ENCODE measurements at places on chromosomes 4 and X. TPM values are rescaled to one million over a fixed set of nuclear protein-coding genes. Genes with fewer than 3 reads are reported as not detected.

- DNase-seq = no peak
Observed at GRCh38 chr4:92735025-92735665, 431.4 kb downstream of the GRID2 start.

GRCh38 chr4:14915018-14915417, 87.3 kb upstream of the CPEB2 start:
- no peak for DNase-seq

IL3RA gene
- total RNA-seq = 5.7 TPM

CYLC1 gene
- not detected for total RNA-seq

DNA sequence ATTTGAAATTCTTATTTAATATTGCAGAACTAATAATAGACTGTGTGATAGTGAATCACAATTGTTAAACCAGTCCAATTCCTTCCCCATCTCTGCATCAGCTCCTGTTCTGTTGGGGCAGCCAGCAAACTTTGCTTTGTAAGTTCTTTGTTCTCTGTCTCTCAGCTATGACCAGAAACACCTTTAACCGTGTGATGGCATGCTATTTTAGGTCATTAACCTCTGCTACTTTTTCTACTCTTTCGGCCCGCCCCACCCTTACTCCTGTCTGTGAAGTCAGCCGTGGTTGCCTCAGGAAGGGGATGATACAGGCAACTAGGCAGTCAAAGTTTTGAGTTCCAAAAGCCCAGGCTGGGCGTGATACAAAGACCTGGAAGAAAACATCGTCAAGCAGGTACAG, 51.3 kb upstream of the EGFL6 start:
- no peak for DNase-seq

GRCh38 chrX:38675856-38676255, 114.5 kb downstream of the TSPAN7 start:
- no peak for DNase-seq

- no peak for DNase-seq
Observed at GRCh38 chr4:7367864-7368277, 66.9 kb downstream of the PSAPL1 start.

GRCh38 chrX:149129767-149130166, 375.3 kb downstream of the IDS start:
- DNase-seq = no peak

SLC4A4 gene
- total RNA-seq = 4.4 TPM

GRXCR1 gene
- not detected for total RNA-seq

DNA sequence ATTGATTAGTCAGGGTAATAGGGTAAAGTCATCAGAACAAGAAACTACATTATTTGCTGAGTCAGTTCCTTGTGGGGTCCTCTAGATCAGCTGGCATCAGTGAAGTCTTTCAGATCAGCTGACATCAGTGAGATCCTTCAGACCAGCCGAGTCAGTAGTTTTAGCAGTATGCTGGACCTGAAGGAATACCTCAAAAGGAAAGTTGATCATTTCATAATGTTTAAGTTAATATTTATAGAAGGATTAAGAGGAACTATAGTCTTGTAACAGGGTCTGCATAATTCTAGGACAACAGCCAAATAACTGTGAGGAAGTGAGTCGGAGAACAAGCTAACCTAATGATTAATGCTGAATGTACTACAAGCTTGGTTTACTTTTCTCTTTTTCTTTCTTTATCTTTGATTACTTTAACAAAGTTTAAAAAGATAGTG, 958 bp upstream of the UGT2B7 start:
- DNase-seq = no peak

- DNase-seq = no peak
Observed at GRCh38 chr4:187321711-187322110, 598.1 kb upstream of the FAT1 start.

C4orf51 gene
- total RNA-seq = not detected

All from skin of body (tissue), 3 donors.